Hypothalamus (tissue), 51 donors: ENCODE measurements at places on chromosomes 1 and 21.

DNA sequence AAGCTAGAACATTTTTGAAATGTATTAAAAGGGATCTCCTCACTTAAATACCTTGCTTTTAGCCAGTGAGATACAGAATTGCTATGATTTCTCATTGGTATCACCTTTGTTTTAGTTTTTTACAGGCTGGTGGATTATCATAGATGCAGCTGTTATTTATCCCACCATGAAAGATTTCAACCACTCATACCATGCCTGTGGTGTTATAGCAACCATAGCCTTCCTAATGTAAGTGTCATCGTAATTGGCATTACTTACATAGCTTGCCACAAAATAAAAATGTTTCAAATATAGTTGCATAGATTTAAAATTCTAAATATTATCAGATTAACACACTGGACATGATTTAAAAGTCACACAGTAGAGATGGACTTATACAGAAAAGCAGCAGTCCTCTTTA lies 4.7 kb downstream of the TMEM50A start:
- no peak for DNase-seq

DNA sequence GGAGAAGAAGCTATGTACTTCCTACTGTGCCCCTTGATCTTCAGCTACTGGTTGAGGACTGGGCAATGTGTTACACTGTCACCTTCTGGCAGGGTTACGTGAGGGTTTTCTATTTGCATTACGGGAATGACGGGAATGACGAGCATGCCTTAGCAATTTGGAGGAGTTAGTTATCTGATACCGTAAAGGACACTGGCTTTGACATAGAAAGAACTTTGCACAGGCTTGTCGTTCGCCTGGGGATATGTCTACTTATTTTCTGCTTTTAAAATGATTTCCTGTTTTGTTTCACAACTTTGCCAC lies 19.8 kb upstream of the ACBD6 start:
- DNase-seq = no peak

DNA sequence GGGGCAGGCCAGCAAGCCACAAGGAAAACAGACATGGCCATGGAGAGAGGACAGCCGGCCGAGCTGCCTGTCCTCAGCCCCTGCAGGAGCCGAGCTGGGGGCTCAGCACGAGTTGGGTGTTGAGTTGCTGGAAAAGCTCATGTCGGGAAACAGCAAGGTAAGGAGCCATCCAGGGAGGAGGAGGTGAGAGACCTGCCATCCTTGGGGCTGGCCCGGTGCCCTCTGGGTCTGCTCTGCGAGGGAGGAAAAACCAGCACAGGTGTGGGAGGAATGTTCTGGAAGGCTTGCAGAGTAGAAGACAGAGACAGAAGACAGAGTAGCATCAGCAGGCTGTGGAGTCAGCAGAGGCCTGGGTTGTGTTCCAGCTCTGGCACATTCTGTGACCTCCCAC lies 548.8 kb downstream of the PTPRU start:
- no peak for DNase-seq

DNA sequence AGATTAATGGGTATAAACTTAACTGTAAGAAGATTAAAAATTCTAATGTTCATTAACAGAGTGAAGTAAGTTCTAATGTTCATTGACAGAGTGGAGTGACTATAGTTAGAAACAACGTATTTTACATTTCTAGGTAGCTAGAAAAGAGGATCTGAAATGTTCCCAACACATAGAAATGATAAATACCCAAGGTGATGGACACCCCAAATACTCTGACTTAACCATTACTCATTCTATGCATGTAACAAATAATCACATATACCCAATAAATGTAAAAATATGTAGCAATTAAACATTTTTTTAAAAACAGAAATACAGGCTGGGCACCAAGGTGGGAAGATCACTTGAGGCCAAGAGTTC lies 62.1 kb downstream of the ABL2 start:
- no peak for DNase-seq

DNA sequence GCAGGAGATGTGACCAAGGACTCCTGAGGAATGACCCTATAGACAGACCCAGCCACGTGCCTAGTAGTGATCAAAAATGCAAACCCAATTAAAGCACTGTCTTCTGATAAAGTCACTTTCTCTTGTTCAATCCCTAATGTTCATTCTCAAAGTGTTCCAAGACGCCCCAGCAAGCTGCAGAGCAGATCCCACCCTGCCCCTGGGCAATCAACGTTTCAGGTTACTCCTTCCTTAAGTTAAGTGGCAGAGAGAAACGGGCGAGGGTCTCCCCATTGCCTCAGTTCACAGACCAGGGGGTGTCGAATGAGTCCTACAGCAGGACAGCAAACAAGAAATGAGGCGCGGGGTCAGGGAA lies 699 bp upstream of the RGS2 start:
- no peak for DNase-seq

GRCh38 chr1:201268604-201269151 lies 14.6 kb upstream of the PKP1 start:
- DNase-seq = no peak

GRCh38 chr1:240999826-241000225 lies 357.2 kb downstream of the RGS7 start:
- no peak for DNase-seq

- DNase-seq = no peak
Measured at GRCh38 chr1:86687595-86687994, 16.8 kb upstream of the SH3GLB1 start.
